ENCODE measurements at places on chromosomes 5 and 9.
A peak's percentile ranks its signal among the peaks of the same experiment; 100 is the strongest.

GRCh38 chr5:16866795-16867576 is 69.1 kb downstream of the MYO10 start:
- H3K27ac ChIP-seq: no peak overlapping the region
- no peak for DNase-seq
- H3K36me3 ChIP-seq: no peaks in the 10 kb centered on the region
- H3K4me1 ChIP-seq: no peaks in the 10 kb centered on the region

DNA sequence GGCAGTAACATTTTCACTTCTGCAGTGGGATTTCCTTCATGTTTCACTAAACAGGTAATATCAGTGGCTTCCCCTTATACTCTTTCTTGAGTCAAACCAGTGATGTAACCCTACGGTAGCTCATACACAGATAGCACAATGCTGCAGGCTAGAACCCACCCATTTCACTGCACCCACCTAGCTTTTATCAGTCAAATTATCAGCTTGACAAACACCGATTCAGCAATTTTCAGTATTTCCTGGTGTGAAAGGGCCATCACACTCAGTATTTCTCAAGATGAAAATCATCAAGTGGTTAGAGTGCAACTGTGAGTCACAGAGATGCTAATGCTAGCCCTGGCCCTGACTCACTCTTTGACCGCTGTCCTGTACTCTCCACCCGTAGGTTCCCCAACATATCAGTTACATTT is 242.3 kb upstream of the PTGER4 start:
- no peak overlapping the region for H3K4me3 ChIP-seq
- H3K4me1 ChIP-seq: peaks cover 74% of the 10 kb centered on the region
- H3K27ac ChIP-seq: peak overlapping the region; percentile 77
- no peak for DNase-seq
- H3K27me3 ChIP-seq: no peaks in the 10 kb centered on the region

DNA sequence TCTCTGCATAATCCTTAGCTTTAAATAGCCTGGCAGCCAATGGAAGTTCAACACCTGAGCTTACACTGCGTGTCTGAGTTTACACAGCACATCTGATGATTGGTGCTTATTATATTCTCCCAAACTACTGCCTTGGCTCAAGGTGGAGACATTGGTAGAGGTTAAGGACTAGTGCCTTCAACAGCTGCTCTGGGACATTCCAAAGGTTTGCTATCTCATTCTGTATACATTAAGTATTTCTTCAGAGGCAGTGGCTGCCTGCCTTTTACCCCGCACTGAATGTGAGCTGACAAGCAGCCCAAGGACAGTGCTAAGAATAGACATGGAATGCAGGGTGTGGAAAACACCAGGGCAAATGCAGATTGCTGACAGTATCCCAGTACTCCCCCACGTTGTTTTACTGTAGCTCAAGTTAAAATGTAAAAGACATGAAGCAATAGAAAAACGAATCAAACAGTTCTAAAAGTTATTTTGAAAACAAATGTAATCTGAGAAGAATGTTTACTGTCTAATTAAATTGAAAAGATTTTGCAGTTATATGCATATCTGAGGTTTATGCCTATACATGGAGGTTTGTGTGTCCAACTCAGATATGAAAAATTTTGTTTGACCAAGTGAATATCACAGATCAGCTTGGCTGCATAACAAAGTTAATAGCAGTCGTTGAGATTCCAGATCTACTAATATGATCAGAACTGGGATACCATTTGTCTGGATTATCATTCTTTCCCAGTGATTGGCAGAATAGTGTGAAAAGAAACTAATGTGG is 1.8 kb downstream of the HSPB3 start:
- H3K27ac ChIP-seq: no peak overlapping the region
- DNase-seq: no peak
- H3K4me3 ChIP-seq: no peak overlapping the region
- H3K4me1 ChIP-seq: no peaks in the 10 kb centered on the region
- peaks cover 13% of the 10 kb centered on the region for H3K27me3 ChIP-seq

GRCh38 chr5:124996023-124996763 is 249.8 kb upstream of the ZNF608 start:
- no peak overlapping the region for H3K27ac ChIP-seq
- H3K4me1 ChIP-seq: no peaks in the 10 kb centered on the region
- DNase-seq: no peak
- H3K27me3 ChIP-seq: no peaks in the 10 kb centered on the region
- no peaks in the 10 kb centered on the region for H3K36me3 ChIP-seq

- H3K36me3 ChIP-seq: no peaks in the 10 kb centered on the region
- no peak for DNase-seq
- peaks cover 14% of the 10 kb centered on the region for H3K27me3 ChIP-seq
- no peak overlapping the region for H3K4me3 ChIP-seq
- no peaks in the 10 kb centered on the region for H3K4me1 ChIP-seq
- H3K27ac ChIP-seq: no peak overlapping the region
Measured at GRCh38 chr9:101469026-101469425, 33.5 kb upstream of the ALDOB start.

- H3K4me1 ChIP-seq: peaks cover 5% of the 10 kb centered on the region
- H3K4me3 ChIP-seq: no peak overlapping the region
- H3K36me3 ChIP-seq: no peaks in the 10 kb centered on the region
- no peak for DNase-seq
- peaks cover 20% of the 10 kb centered on the region for H3K27me3 ChIP-seq
Measured at GRCh38 chr9:78438211-78438610, 141.3 kb downstream of the PSAT1 start.

DNA sequence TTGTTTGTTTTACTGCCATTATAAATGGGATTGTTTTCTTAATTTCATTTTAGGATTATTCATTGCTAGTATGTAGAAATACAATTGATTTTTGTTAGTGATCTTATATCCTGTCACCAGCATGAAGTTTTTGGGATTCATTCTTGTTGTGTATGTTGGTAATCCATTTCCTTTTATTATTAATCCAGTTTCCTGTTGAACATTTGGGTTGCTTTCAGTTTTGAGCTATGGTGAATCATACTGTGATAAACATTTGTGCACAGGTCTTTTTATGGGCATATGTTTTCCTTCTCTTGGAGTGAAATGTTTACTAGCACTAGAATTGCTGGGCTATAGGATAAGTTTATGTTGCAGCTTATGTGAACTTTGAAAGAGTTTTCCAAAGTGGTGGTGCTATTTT is 69.6 kb downstream of the MAN2A1 start:
- DNase-seq: no peak
- no peaks in the 10 kb centered on the region for H3K27me3 ChIP-seq
- H3K4me3 ChIP-seq: no peak overlapping the region
- H3K36me3 ChIP-seq: peaks cover 45% of the 10 kb centered on the region
- no peak overlapping the region for H3K27ac ChIP-seq
- peaks cover 6% of the 10 kb centered on the region for H3K4me1 ChIP-seq

DNA sequence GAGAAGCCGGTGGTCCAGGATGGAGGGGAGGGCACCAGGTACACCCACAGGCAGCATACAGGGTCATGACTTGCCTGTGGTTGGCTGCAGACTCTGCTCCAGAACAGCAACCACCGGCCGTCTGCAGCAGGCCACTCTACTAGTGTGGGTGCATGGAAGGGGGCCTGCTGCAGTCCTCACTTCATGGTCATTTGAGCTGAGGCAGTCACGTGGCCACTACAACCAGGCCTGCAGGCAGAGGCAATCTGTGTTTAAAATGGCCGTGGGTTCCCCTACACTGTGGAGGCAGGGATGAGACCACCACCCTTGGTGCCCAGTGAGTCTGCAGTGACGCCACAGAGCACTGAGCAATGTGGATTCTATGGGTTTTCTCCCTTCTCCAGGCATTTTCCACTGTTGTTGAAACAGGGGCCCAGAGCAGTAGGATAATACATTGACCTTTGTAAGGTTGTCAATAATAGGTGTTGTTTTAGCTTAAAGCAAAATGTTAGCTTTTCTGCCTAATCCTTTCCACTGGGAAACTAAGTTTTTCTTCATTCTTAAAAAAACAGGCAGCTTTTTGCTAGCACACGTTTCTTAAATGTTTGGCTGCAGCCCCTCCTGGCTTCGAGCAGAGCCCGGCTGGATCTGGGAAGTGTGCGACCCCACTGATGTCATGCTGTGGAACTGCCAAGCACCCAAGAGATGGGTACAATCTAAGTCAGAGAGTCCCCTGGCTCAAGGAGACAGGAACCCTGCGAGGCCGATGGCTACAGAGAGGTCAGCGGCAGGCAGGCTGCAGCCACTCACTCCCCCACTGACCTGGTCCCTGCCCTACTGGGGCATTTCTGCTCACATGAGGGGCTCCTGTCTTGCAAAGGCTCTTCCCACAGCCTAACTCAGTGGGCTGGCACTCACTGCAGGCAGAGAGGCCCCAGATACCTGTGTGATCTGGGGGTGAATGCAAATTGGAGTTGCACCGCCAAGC is 21.2 kb downstream of the GADD45G start:
- no peaks in the 10 kb centered on the region for H3K36me3 ChIP-seq
- H3K27ac ChIP-seq: no peak overlapping the region
- no peaks in the 10 kb centered on the region for H3K4me1 ChIP-seq
- H3K27me3 ChIP-seq: peaks cover 20% of the 10 kb centered on the region
- no peak for DNase-seq

- no peak for DNase-seq
- peaks cover 3% of the 10 kb centered on the region for H3K27me3 ChIP-seq
- no peak overlapping the region for H3K27ac ChIP-seq
- no peak overlapping the region for H3K4me3 ChIP-seq
- H3K36me3 ChIP-seq: no peaks in the 10 kb centered on the region
Measured at GRCh38 chr5:66702426-66702825, 106.2 kb downstream of the MAST4 start.

DNA sequence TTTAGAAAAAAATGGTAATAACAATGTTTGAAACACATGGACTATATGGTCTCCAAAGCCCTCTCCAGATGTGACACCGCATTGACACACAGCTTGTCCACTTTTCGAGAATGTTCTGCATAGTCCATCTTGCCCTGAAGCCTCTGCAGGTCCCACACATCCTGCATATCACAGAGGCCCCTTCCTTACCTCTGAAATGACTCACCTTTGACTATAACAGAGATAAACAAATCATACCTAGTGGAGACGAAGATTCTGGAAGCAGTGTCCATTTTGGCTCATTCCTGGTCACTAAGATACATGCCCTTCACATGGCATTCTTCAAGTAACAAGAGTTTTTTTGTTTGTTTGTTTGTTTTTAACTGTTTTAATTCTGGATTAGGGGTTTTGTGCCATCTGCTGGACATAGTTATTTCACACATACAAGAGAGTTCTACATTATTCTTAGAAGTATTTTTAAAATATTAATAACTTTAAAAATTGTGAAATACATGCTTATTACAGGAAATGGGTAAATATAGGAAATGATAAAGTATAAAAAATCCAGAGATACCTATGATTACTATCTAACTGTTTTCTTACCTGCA is 5.1 kb downstream of the ARL14EPL start:
- H3K36me3 ChIP-seq: no peaks in the 10 kb centered on the region
- no peak overlapping the region for H3K27ac ChIP-seq
- no peaks in the 10 kb centered on the region for H3K4me1 ChIP-seq
- no peak overlapping the region for H3K4me3 ChIP-seq

DNA sequence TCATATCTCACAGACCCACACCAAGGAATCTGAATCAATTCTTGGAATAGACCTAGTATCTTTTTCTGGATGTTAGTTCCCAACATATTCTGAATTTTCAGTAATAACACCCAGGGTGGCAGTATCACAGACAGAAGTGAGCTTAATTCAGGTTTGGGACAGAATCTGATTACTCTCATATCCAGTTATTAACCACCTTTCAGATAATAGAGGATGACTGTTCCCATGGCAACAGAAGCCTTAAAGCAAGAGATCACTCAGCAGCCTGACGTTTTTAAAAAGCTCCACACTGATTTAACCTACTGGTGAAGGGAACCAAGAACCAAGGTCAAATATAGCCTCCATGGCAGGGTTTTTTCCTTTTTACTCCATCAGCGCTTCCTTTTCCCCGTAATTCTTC is 68.4 kb downstream of the ACTBL2 start:
- no peaks in the 10 kb centered on the region for H3K4me1 ChIP-seq
- no peak overlapping the region for H3K27ac ChIP-seq
- peaks cover 4% of the 10 kb centered on the region for H3K27me3 ChIP-seq
- DNase-seq: no peak
- no peak overlapping the region for H3K4me3 ChIP-seq

DNA sequence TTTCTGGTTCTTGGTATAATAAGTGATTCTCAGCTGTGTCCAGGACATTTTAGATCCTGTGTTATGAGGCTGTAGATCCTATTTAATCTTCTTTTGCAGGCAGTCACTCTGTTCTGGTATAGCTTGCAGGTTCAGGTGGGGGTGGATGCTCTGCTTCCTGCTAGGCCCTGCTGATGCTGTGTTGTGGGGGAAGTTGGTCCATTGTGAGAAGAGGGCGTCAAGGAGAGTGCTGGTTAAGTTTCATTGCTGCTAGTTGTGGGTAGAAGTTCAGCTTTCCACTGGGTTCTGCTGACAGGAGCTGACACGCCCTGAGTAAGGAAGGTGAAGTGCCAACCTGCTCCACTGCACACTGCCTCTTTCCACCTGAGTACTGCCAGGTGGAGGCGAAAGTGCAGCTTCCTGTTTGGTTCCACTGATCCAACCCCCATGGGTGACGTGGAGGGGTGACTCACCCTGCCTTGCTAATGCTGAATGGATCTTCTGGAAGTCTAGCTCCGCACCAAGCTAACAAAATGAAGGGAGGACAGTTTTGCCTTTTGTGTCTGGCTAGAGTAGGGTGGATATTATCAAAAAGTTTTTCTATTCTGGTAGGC is 16.3 kb downstream of the NMRK1 start:
- H3K27me3 ChIP-seq: no peaks in the 10 kb centered on the region
- no peak overlapping the region for H3K4me3 ChIP-seq
- H3K4me1 ChIP-seq: peaks cover 24% of the 10 kb centered on the region
- peak overlapping the region; percentile 55 for H3K27ac ChIP-seq
- H3K36me3 ChIP-seq: peaks cover 8% of the 10 kb centered on the region

DNA sequence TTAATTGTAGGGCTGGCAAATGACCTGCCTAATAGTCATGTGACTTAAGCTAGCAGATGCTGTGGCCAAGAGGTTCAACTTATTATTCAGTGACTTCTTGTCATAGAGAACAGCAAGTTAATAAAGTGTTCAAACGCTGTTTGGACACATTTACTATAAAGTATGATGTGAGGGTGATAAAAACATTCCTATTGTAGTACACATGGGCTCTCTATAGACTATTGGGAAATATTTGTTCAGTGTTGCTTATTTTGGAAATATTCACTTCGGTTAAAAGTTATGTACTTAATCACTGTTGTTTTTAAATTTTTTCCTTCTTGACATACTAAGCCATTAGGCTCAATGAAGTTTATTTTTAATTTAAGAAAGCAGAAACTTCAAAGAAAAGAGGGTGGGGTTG is 345.0 kb downstream of the NNT start:
- H3K27ac ChIP-seq: no peak overlapping the region
- H3K4me1 ChIP-seq: no peaks in the 10 kb centered on the region
- no peak for DNase-seq
- no peak overlapping the region for H3K4me3 ChIP-seq

DNA sequence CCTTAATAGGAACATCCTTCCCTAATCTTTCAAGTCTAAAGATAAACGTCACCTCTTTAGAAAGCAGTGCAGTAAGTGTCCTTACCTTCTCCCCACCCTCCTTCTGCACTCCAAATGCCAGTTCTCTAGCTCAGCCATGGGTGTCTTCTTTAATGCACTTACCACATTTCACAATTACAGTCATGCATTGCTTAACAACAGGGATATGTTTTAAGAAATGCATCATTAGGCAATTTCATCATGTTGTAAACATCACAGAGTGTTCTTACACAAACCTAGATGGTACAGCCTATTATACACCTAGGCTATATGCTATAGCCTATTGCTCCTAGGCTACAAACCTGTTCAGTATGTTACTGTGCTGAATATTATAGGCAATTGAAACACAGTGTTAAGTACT is 91.2 kb downstream of the RFX3 start:
- no peaks in the 10 kb centered on the region for H3K4me1 ChIP-seq
- peaks cover 6% of the 10 kb centered on the region for H3K36me3 ChIP-seq
- no peak overlapping the region for H3K4me3 ChIP-seq
- H3K27me3 ChIP-seq: no peaks in the 10 kb centered on the region
